ENCODE measurements at places on chromosomes 5 and 9.

GRCh38 chr5:140642718-140643117, 3.5 kb downstream of the TMCO6 start:
- no peak for DNase-seq

- DNase-seq = peak; percentile 29
These were observed 1.2 kb downstream of the CDC14B start for GRCh38 chr9:96618209-96619123.

DNA sequence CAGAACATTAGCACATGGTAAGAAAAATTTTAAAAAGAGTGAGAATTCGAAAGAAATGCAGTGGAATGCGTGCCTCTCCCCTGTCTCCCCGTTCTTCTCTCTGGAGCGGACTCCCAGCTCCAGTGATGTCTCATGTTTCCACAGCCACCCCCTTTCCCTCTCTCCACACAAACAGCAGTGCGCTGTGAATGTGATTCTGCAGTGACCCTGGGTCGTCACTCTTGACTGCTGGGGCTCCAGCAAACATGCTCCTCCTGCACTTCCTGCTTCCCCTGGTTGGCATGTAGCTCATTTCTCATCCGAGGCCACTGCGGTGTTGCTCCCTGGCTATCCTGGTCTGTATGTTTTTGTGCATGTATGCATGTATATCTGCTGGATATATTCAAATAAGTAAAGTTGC, 13.3 kb downstream of the PHF2 start:
- DNase-seq = peak; percentile 56

GRCh38 chr5:179303451-179304200, 41.6 kb downstream of the ADAMTS2 start:
- DNase-seq = no peak

DNA sequence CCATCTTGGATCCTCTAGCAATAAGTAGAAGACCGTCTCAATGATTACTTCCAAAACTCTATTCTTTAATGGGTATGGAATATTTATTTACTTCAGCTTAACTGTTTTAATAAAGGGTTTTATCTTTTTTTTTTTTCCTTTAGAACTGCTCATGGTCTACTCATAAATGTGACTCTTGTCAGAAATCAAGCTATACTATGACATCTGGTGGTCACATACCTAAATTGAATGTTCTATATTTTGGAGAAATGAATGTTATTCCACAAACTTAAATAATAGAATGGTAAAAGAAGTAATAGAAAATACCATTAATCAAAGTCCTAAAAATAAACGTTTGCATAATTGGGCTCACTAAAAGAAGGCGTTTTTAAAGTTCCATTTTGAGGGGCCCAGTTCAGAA, 131.2 kb upstream of the PLCXD3 start:
- DNase-seq = no peak

DNA sequence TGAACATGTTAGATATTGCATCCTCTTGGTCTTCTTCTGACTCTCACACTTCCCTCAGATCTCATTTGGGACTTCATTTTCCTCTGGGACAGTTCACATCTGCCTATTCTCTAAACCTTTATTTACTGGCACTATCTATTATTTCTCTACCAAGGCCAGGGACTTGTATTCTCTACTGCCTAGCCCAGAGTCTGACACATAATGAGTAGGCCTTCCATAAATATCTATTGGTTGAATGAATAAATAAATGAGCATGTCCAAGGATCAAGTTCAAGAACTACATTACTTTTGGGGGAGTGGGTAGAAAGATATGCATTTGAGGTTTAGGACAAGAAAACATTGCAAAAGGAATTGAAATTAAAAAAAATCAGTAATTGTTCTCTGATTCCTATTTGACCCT, 250.3 kb downstream of the TRIM32 start:
- DNase-seq = no peak

DNA sequence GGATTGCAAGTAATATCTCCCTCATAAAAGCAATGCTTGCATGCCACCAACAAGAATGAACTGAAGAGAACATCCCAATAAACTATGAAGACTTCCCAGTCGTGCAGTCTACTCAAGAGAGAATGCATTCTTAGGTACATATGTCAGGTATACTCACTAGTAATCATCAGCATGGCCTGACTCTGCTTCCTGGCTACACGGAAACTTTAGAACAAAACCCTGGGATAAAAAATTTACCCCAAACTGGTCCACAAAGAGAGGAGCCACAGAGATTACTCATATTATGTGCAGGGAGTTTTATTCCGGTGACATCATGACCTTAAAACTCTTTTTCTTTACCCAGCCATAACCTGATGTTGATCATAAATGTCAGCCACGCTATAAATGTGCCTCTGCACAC, 57.5 kb upstream of the PAPPA start:
- DNase-seq = no peak

Measured in dermis blood vessel endothelial cell (primary cell).